Suppressor macrophage (primary cell): ENCODE measurements at places on chromosomes 1 and 21.

GRCh38 chr1:172143384-172144055 is 277.0 kb upstream of the C1orf105 start:
- DNase-seq, result no peak

GRCh38 chr21:31383770-31384169 is 39.7 kb upstream of the TIAM1 start:
- DNase-seq, result no peak

DNA sequence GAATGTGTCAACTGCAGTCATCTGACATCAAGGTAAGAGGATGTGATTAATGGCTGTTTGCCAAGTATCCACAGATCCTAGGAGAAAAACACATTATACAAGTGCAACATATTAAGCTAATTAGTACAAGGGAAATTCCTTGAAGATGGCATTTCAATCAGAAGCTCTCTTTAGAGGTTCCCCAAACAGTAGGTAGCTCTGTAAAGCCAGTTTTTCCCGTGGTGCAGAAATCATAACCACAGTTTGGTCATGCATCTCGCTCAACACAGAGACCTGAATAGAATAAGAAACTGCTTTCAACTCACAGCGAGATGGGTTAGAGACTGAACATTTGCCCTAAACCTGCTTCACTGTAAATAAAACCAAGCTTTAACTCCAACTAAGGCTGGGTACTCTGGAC is 230.5 kb upstream of the CAMK1G start:
- DNase-seq, result no peak

- DNase-seq, result no peak
Observed at GRCh38 chr1:157000686-157001085, 44.9 kb downstream of the ARHGEF11 start.
